ENCODE measurements at places on chromosomes 3 and 15. TPM values are rescaled to one million over a fixed set of nuclear protein-coding genes. Genes with fewer than 3 reads are reported as not detected.

SERPINI2 gene
- polyA plus RNA-seq, result 0.86 TPM

GYG1 gene
- 29.1 TPM for polyA plus RNA-seq

RLBP1 gene
- polyA plus RNA-seq, result not detected

CLEC3B gene
- polyA plus RNA-seq, result 19.9 TPM

DNAH12 gene
- polyA plus RNA-seq, result 2.0 TPM

SPINK8 gene
- polyA plus RNA-seq, result not detected

DNA sequence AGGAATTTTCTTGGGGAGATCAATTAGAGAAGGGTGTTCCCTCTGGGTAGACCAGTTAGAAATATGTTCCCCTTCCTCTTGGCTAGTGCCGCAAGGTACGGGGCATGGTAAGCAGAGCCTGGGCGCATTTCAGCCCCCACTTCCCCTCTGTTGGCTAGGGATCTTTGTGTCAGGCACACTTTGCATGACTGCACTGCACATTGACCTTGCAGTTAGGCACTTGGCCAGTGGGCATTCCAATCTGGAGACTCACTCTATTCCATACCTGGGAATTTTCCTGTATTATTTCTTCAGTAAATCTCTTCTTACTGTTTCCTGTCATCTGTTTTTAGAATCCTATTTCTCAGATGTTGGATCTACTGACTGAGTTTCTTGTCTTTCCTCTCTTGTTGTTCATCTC lies 30.0 kb upstream of the CACNA1D start:
- no peak for DNase-seq

DNA sequence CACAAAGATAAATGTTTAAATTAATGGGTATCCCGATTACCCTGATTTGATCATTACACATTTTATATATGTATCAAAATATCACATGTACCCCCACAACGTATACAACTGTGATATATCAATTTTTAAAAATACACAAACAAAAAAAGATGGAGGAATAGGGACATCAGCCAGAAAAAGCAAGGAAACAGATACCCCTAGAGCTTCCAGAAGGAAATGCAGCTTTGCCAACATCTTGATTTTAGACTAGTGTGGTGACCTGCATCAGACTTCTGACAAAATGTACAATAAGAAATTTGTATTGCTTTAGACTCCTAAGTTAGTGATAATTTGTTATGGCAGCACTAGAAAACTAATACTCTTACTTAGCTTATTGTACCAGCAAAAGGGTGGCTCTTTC lies 483.8 kb downstream of the TUSC7 start:
- DNase-seq, result no peak

DNA sequence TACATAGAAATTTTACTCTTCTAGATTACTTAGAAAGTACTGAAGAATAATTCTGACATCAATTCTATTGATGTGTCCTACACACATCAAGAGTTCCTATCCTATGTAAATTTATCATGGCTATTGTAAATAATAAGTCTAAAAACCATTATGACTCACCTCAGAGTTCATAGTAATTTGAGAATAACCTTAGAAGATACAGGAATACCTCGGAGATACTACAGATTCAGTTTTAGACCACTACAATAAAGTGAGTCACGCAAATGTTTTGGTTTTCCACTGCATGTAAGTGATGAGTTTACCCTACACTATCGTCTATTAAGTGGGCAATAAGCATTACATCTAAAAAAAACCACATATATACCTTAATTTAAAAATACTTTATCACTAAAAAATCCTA lies 74.8 kb downstream of the NR1I2 start:
- no peak for DNase-seq

DNA sequence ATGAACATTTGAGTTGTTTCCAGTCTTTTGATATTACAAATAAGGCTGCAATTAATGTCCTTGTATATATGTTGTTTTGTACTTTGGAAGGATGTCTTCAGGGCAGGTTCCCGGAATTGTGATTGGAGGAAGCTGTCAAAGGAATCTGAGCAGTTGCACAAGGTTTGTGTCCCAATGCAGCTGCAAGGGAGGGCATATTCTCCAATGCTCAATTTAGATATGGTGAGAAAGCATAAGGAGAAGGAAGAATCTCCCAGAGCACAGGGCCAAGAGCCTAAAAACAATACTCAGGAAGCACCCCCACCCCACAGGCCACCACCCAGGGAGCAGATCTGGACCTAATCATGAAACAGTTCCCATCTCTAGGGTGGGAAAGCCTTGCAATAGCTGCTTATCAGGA lies 228.0 kb upstream of the LRRFIP2 start:
- no peak for DNase-seq

DNA sequence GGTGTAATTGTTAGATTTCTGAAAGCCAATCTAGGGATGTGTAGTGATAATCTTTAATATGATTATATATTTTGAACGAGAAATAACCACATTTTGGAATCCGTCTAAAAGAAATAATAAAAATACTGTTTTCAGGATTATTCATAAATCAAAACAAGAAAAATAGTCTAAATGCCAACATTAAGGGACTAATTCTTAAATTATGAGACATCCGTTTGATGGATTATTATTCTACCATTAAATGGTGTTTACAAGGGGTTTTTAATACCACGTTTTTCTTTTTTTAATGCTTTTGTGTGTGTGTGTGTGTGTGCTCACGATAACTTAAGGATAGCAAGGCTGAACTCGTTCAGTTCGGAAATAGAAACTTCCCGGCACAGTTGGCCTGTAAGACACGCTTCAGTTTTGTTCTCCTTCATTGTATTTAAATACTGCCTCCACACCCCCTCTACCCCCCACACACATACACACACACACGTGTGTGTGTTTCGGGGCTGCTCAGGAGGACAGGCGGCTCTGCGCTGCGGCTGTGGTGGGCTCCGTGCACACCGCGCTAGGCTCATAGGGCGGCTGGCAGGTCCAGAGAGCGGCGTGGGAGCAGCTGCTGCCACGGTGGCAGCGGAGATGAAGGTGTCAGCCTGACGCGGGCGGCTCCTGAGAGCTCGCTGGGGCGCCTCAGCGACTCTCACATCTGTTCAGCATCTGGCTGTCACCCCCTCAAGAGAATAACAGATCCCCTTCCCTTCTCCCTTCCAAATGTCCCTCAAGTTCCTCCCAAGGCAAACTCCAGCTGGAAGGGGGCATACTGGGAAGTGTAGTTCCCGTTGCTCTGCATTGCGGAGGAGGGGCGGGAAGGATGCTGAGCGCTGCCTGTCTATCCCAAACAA lies 23.0 kb upstream of the ANP32A start:
- DNase-seq, result no peak

DNA sequence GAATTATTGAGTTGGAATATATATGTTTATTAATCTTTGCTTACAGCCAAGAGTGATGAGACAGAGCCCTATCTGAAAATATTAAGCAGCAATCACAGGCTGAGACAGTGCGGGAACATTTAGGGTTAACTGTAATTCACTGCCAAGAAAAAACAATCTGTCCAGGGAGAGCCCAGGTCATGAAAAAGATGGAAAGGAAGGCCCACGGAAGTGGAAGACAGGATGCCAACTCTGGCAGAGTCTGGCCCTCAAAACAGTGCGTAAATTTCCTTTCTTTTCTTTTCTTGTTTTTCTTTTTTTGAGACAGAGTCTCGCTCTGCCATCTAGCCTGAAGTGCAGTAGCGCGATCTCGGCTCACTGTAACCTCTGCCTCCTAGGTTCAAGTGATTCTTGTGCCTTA lies 67.6 kb downstream of the SUMF1 start:
- no peak for DNase-seq

DNA sequence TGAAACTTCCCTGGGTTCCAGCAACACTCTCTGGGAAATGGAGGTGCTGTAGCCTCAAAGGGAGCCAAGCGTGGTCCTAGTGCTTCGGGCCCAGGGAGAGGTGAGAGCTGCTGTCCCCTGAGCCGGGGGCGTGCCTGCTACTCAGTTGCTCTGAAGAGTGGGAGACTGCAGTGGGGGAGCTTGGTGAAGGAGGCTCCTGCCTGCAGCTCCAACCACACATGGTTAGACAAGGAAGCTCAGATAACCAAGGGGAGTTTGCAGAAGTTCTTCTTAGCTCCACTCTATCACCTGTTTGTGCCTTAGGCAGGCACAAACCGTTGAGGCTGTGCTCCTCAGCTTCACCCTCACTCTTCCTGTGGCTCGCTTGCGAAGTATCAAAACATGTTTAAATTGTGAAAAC lies 53.6 kb upstream of the TRPM1 start:
- DNase-seq, result no peak

DNA sequence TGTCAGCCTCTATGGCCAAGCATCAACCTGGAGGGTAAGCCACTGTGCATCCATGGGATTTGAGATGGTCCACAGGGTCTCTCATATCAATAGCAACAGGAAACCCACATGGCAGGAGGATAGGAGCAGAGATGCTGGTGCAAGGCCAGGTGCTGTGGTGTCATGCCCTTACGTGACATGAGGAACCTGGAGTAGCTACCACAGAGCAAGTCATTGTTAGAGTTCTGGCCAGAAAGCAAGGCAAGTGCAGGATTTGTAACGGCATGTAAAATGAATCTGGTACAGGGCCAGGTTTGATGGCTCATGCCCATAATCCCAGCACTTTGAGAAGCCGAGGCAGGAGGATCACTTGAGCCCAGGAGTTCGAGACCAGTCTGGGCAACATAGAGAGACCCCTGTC lies 14.8 kb upstream of the ZNF774 start:
- no peak for DNase-seq

DNA sequence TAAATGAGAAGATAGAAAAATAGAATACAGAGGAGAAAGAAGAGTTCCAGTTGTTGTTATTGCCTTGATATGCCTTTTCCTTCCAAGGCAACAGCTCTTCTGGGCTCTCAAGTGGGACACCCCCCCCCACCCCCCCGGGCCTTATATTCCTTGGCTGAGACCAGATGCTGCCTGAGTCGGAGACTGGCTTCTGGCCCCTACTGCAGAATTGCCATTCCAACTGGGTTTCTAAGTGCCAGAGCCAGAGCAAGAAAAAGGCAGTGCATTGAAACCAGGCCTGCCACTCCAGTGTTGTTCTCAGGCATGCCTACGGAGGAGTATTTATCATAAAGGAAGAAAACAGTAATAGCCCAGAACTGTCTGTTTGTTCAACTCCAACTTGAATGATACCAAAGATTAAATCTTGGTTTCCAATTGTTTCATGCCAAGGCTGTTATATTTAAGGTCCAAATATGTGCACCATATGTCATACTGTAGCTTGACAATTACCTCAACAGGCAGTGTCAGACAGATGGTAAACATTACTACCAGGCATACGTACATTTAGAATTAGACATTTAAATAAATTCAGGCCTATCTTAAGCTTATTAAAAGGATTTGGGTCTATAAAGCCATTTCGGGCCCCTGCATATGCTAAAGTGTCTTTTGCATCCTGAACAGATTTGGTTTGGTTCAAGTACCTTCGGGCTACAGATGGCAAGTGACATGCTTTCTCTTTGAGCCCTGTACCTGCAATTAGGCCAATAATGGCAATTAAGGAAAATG lies 209.9 kb upstream of the SEMA6D start:
- no peak for DNase-seq

DNA sequence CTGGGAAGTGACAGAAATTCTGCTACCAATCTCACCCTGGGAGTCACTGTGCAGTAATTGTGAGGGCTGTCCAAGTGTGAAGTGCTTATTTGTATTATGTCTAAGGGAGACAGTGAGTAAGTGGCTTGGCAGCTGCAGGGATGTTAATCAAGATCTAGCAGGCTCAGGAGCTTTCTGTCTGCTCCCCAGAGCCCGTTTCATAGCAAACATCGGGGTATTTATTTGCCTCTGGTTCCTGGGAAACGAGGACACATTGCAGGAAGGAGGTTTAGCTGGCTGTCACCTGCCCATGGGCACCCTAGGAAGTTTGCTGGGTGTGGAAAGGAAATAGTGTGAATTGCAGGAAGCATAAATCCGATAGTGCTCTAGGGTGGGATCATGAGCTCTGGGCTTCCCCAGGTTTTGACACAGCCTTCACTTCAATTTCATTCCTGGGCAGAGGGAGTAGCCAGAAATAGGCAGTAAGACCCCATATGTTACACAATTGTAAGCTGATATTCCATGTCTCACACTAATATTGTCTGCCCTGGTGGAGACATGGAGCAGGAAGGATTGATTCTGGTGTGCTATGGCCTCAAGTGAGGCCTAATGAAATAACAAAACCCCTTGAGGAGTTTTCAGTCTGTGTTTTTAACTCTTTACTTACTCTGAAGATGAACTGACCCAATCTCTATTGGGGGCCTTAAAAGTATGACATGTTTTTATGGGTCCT lies 74.1 kb upstream of the MITF start:
- peak; percentile 12 for DNase-seq

GRCh38 chr3:178139116-178139515 lies 397.1 kb upstream of the KCNMB2 start:
- DNase-seq, result no peak

DNA sequence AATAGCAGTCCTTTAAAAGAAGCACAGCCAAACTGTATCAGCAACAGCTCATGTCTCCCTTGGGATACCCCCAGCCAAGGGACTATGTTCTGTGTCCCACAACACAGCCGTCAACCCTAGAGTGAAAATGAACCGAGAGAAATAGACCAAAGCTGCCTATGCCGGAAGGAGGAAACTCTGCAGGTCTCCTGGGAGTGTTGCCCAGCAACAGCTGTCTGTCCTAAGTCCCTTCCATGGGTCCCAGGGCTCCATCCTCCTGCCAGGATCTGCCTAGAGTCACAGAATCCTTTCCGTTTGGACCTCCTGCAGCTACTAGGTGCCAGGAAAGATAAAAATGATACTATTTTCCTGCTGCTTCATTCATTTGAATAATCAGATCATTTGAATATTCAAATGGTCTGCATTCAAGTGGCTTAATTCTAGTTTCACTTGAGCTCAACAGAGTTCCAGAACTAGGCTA lies 53.1 kb downstream of the TRANK1 start:
- DNase-seq, result no peak

DNA sequence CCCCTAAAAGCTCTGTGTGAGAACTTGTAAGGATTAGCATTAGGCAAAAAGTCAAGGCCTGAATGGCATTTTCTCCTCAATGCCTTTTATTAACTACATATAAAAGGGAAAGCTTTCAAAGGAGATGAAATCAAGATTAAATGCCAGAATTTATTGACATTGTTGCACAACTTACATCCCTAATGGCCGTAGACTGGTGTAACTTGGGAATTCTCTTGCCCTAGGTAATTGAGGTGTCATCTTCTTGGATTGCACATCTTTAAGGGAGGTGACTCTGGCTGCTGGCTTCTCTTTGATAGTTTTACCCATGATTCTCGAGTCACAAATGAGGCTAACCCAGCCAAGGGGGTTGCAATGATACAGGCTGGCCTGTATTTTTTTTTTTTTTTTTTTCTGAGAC lies 249.1 kb downstream of the TBL1XR1 start:
- DNase-seq, result no peak

DNA sequence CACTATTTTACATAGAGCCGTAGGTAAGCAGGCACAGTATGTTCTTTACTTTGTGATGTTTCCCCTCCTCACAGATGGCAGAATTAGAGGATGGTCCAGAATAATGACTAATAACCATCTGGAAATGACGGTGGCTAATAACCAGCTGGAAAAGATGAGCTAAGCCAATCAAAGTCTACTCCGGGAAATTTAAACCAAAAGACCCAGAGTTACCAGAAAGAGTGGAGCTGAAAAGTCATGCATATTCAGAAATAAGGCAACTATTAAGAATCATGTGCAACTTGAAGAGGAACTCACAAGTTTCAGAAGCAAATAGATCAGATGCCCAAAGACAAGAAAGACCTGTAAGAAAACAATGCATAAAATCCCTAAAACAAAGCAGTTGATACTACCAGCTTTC lies 33.6 kb downstream of the DMXL2 start:
- DNase-seq, result no peak

Measured in right renal cortex interstitium (tissue), 3 donors.